Thymus (tissue), 14 donors: ENCODE measurements at places on chromosomes 4 and X. TPM values are rescaled to one million over a fixed set of nuclear protein-coding genes. Genes with fewer than 3 reads are reported as not detected.

DNA sequence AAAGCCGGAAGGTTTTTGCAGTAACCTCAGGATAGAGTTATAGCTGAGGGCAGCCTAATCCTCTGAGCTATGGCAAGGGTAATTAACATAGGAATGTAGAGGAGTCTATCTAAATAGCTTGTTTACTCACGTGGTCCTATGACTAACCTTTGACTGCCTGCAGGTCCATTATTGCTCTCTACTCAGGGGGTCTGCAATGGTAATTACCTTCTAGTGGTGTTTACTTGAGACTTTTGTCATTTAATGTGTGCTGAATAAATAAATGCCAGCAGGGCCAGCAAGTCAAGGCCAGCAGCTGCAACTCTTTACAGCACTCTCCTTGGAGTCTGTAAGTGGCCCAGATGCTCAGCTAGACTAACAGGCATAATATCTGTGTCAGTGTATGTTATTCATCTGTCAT is 212.7 kb upstream of the FMR1 start:
- no peak for DNase-seq

DNA sequence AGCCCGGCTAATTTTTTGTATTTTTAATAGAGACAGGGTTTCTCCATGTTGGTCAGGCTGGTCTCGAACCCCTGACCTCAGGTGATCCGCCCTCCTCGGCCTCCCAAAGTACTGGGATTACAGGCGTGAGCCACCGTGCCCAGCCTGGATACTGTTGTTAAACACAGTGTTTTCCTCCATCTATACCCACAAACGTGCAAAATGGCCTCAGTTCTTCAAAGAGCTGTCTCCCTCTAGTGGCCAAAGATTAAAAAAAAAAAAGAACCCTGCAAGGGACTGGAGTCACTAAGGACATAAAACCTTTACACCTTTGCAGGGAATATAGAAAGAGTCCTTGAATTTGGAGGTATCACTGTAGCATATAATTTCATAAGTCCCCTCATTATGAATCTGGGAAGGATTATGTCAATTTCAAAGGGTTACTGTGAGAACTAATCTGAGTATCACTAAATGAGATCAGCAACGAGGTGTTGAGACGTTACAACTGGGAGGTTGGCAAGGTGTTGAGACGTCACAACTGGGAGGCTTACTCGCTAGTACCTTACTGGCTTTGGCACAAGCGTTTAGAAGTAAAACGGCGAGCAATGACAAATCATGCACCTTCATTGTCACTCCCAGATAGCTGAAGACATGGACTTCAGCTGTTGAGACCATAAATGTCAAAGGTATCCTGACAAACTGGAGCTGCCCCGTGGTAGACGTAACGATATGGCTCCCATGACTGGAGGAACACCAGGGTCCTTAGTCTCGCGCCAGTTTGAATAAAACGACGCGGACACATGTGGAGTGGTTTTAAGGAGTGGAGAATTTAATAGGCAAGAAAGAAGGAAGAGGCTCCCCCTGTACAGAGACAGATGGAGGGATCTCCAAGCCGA is 33.4 kb upstream of the ENPP6 start:
- no peak for DNase-seq

DNA sequence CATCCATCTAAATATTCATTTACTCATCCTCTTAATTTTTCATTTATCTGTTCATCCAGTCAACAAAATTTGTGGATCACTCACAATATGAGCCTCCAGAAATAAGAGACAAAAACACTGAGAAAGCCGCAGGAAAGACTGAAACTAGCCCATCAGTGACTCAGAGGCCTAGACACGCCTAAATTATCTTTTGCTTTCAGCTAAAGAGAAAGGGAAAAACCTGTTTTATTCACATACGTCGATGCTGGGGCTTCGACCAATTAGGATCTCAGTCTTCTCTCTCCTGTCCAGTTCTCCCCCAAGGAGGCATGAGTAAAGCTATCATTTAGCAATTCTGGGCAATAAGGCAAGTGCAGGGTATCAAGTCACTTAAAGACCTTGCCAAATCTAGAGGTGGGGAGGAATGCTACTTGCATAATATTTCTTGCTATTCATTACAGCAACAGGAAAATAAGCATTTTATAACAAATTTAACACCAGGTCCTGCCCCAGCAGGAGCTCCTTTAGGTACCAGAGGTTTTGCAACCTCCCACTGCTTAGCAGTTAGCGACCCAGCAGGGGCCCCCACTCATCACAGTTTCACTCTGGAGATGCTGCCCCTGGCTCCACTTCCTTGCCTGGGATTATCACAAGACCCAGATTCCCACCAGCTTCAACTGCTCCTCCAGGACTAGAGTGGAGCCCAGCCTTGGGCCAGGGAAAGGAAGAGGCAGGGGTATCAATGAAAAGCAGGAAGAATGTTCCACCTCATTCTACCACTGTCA is 30.1 kb upstream of the TMEM154 start:
- no peak for DNase-seq

DNA sequence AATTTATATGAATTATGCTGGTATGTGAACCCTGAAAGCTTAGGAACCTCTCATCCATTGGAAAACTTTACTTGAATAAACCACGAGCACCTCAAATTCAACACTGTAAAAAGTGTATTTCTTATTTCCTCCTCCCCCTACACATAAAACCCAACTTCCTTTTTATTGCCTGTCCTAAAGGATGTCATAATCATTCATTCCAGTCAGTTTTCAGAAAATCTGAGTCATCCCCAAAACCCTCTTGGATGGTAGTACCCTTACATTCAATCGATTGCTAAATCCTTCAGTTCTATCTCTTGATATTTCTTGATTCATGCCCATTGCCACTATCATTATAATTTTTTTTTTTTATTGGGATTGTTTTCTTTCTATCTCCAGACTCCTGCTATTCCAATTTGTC is 91.1 kb upstream of the ATP8A1 start:
- DNase-seq, result no peak

DNA sequence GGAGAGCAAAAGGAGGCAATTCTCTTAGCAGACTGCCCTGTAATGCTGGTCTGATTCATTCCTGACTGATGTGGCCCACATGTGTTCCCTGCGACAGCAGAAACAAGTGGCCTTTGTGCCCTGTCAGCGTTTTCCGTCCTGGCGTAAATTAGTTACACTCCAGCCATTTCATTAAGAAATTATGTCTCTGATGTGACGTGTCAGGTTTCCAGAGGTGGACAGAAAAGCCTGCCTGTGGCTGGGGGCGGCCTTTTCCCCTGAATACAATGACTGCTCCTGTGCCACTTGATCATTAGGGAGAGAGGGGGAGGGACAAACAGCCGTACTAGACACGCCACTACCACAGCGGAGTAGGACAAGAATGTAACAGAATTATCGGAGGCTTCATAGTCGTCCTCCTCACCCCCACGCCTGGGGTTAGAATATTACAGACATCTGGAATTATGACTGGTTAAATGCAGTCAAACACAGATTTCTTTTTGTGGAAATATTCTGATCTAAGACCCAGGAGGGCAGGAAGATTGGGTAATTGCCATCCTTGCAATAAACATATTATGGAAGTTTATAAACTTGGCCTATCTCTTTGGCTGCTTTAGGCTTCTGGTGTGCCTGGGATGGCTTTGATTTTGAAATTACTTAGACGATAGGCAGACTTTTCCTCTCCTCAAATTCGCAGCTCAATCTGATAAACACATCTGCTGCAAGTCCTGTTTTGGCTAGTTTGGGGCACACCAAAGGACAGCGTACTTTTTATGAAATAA is 146.2 kb upstream of the BCOR start:
- DNase-seq, result no peak

GRCh38 chrX:71181910-71182799 is 37.5 kb downstream of the NLGN3 start:
- peak; percentile 85 for DNase-seq

- no peak for DNase-seq
Measured at GRCh38 chr4:119543187-119543586, 85.4 kb downstream of the PDE5A start.

The PPP4R3C gene
- not detected for total RNA-seq

The VSIG1 gene
- total RNA-seq, result 0.99 TPM

The RHOXF2 gene
- not detected for total RNA-seq
